ENCODE measurements at places on chromosomes 1 and 21.

GRCh38 chr1:191714845-191715244, 443.4 kb upstream of the RGS18 start:
- no peak for DNase-seq

DNA sequence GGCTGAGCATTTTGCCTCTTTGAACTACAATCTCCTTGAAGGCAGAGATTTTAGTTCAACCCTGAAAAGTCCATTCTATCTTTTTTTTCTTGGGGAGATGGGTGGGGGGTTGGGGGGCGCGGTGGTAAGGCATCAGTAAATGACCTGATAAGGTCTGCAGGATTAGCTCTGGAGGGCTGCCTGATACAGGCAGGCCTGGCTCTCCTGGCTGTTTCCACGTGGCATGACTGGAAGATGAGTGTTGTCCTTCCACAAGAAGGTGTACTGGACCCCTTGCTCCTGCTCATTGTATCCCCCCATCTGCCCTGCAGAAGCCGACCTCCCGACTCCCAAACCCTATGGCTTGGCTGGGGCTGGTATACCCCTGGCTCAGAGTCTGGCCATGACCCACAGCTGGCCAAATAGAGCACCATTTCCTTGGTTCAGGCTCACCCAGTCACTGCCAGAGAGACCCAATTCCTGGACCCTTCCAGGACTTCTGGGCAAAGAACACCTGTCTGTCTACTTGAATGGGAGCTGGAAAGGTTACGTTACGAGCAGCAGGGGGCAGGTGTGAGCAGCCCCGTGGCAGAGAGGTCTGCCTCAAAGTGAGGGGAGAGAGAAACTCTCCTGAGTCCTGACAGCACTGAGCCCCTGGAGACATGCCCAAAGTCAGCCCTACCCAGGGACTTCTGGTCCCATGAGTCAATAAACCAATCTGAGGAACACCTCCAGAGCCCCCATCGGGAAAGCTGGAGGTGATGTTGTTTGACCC, 17.0 kb downstream of the DHRS3 start:
- DNase-seq, result peak; percentile 51

DNA sequence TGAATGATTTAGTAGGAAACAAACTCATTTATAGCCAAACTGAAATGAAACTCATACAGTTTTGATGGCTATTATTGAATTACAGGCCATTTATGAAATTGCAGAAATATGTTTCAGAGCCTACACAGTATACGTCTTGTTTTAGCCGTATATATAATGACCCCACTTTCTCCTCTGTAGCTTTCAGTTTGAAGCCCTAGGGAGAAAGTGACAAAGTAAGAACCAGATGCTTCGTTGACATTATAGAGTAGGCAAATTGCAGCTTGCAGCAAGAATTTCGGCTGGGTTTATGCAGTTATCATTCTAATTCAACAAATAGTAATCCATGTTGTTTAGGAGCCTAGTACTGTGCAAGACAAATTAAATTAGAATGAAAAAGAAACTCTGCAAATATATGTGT, 836.3 kb upstream of the ADGRL4 start:
- no peak for DNase-seq

GRCh38 chr21:34509151-34509550, 2.9 kb downstream of the KCNE1 start:
- no peak for DNase-seq

DNA sequence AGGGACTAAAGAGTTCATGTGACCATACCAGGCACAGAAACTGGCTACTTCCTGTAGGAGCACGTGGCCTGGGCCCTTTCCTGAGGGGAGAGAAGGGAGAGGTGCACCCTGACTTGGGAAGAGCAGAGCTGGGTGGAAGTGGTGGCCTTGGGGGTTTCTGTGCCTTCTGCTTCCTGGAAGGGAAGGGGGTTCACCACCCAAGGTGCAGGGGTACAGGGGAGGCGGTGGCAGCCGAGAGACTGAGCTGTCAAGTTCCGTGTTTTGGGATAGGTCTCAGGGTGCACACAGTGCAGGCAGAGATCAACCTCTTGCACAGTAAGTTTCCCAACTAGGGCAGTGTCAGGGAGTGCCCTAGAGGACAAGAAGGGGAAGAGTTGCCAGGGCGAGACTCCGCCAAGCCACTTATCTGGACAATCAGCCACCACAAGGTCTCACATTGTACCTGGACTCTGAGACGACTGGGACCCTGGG, 10.1 kb downstream of the HECTD3 start:
- no peak for DNase-seq

DNA sequence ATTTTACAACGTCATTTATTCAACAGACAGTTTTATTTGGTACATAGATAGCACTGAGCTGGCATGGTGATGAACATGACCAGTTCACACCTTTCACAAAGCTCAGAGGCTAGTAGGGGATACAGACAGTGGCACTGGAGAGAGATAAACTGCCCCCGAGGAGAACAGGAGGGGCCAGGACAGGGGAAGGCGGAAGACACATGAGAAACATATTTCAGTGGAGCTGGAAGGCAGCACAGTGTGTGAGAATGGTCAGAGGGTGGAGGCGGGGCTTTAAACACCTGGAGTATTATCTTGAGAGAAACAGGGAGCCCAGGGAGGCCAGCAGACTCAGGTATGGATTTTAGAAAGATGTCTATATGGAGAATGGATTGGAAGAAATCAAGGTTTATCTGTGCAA, 49.5 kb downstream of the CHML start:
- no peak for DNase-seq

- DNase-seq, result no peak
Observed at GRCh38 chr1:6909857-6910256, 124.6 kb downstream of the CAMTA1 start.

- no peak for DNase-seq
Observed at GRCh38 chr1:56029319-56030003, 549.9 kb downstream of the PLPP3 start.

GRCh38 chr1:111605576-111605975, 14.0 kb upstream of the RAP1A start:
- no peak for DNase-seq

- no peak for DNase-seq
Observed at GRCh38 chr21:38416791-38417190, 81.5 kb downstream of the ERG start.

DNA sequence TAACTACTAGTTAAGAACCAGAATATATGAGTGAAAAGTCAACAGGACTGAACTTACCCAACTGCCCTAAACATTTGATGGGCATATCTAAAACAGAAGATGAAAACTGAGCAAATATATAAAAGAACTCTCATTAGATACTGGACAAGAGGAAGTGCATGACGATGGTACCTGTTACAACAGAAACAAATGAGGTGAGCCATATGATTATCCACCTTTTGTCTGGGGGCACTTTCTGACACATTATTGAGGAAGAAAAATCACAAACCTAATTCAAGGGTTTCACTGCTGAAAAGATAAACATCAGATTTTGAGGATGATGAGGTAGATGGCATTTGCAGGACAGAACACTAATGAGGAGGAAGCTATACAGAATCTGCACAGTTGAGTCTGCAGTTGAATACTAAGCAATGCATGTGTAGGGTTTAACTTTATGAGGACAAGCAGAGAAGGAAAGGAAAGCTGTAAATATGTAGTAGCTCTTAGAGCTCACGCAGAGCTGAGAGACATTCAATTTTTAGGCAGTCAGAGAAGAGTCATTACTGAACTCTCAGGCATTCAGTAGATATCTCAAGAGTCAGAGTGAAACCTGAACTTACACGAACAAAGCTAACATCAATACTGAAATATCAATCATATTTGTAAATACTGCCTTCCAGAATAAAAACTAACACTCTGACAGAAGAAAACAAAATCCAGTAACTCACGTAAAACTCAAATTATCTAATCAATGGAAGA, 262.1 kb downstream of the AKT3 start:
- DNase-seq, result no peak

DNA sequence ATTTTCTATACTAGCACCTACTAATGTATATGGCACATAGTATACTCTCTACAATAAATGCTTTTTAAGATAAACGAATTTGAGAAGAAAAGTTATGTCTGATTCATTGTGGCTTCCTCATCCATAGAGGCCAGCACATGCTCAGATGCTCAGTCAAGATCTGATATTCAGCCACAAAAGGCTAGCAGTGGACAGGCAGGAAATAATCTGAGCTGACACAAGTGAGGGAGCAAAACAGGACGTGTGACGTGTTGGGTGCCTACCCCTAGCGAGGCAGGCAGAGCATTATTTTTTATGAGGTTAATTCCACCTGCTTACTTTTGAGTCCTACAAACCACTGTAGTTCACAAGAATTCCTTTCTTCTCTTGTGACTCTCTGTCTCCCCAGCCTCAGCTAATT, 550.9 kb downstream of the SMYD3 start:
- peak; percentile 46 for DNase-seq

- DNase-seq, result no peak
Observed at GRCh38 chr1:205375835-205376545, 19.3 kb upstream of the KLHDC8A start.

DNA sequence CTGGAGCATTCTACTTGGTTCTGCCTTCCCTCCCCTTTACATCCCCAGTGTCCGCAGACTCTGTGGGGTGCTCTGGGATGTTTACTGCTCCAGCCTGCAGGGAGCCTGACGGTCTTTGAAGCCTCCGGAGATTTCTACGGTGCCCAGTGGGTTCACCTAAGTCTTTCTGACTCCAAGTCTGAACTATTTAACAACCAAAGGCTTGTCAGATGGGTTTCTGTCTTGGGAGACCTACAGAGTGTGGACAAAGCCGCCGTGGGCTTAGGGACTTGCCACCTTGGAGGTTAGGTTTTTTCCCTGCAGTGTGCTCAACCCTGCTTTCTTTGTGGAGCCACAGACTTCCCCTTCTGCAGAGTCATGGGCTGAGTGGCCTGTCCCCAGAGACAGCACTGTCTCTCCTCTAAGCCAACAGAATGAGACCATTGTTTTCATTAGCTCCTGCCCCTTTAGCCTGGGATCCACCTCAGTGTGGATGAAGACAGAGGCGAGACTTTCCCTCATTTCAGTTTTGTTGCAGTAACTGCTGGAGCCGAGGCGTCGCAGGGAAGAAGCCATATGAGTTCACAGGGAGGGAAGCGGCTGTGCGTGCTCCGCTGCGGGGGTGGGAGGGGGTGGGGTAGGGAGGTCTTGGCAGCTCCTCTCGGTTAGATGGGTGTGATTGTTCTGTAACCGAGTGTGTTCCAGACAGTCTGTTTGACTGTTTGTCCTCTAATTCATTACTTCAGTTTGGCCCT, 120.7 kb downstream of the CNIH3 start:
- no peak for DNase-seq

DNA sequence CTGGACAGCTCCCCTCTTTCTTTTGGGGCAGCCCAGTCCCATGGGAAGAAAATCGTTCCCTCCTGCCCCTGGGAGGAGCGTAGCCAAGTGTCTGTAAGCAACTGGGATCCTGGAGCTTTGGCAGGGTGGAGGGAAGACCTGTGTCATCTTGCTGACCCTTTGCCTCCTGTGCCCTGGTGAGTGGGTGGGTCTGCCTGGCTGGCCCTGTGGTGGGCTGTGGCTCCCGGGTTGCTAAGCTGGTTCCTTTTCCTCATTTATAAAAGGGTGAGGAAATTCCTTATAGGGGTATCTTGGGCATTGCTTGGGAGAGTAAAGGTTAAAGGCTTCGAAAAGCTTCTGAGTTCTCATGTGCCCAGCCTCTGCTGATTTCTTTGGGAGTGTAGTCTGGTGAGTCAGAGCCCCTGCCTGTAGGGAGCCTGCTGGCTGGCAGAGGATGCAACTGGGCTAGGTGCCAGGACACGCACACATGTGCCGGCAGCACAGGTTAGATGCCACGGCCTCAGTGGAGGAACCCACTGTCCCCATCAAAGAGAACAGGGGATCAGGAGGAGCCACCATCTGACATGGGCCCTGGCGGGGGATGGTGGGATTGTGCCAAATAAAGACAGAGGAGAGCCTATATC, 85.2 kb downstream of the ARHGEF10L start:
- DNase-seq, result no peak

GRCh38 chr1:235952950-235953615, 86.4 kb upstream of the LYST start:
- DNase-seq, result no peak

- no peak for DNase-seq
Observed at GRCh38 chr1:79193211-79194079, 186.9 kb upstream of the ADGRL4 start.

DNA sequence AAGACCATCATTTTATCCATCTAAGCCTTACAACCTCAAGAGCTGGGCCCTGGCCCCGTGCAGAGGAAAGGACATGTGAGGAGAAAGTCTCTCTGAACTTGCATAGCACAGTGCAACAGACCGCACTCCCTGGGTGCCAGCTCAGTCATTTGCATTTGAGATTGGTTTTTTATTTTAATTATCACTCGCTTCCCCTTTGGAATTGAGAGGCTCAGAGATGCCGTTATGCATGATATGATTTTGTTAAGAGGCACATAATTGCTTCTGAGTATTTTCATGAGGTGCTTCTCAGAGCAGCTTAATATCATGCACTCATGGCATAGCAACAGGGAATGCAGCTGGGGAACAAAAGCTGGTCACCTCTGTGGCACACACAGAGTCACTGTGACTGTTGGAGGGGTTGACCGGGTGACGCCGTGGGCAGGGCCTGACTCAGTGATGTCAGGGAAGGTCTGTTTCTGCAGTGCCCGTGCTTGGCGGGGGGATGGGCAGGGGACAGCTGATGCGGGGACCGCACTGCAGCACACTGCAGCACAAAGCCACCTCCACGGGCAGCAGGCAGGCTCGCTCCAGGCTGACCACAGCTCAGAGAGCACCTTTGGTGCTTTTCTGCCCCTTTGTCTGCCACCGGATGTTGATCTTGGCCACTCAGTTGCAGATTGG, 43.2 kb upstream of the VAMP3 start:
- no peak for DNase-seq

Data from CD4-positive, alpha-beta T cell (primary cell).